Trophoblast cell (in vitro differentiated cells and primary cell): ENCODE measurements at places on chromosomes 16 and 17.

GRCh38 chr16:23857256-23857880 is 21.6 kb downstream of the PRKCB start:
- no peak for DNase-seq

- no peak for DNase-seq
These were observed 7.1 kb downstream of the LITAFD start for GRCh38 chr16:8888951-8889892.

GRCh38 chr17:8753976-8754440 is 4.3 kb downstream of the SPDYE4 start:
- DNase-seq = peak; percentile 47

- no peak for DNase-seq
These were observed 4.4 kb downstream of the KRTAP4-5 start for GRCh38 chr17:41145261-41145660.

GRCh38 chr17:32590974-32591373 is 104.2 kb downstream of the CDK5R1 start:
- DNase-seq = no peak

- DNase-seq = no peak
These were observed 2.2 kb upstream of the MNT start for GRCh38 chr17:2403044-2403443.

- DNase-seq = no peak
These were observed 119.3 kb upstream of the TOM1L1 start for GRCh38 chr17:54781389-54781788.

DNA sequence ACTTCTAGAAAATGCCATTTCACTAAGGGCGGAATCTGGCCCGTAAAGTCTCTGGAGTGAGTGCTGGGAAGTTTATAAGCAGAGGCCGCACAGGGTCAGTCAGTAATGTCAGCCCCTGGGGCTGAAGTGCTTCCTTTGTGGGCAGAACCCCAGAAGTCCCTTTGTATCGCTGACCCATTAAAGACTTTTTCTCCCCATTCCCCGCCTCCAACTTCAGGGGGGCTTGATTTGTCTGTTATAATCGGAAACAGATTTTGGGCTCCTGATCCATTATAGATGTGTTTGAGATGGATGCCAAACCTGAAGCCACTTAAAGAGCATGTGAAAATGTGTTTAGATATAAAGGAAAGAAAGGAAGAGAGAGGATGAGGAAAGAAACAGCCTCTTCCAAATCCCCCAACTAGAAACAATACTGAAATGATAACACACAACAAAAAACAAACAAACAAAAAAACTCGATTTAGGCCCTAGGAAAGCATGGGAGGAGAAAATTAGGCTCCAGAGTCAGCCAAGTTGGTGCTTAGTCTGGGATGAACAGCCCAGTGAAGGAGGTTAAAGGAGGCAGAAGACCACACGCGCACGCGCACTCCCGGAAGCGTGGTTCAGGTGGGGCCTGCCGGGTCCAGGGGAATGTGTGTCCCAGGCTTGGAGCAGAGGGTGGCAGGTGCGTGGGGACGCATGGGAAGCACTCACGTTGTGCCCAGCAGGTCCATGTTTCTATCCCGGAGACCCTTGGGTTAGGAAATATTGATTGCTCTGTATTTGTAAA is 27.1 kb downstream of the MSI2 start:
- DNase-seq = no peak

DNA sequence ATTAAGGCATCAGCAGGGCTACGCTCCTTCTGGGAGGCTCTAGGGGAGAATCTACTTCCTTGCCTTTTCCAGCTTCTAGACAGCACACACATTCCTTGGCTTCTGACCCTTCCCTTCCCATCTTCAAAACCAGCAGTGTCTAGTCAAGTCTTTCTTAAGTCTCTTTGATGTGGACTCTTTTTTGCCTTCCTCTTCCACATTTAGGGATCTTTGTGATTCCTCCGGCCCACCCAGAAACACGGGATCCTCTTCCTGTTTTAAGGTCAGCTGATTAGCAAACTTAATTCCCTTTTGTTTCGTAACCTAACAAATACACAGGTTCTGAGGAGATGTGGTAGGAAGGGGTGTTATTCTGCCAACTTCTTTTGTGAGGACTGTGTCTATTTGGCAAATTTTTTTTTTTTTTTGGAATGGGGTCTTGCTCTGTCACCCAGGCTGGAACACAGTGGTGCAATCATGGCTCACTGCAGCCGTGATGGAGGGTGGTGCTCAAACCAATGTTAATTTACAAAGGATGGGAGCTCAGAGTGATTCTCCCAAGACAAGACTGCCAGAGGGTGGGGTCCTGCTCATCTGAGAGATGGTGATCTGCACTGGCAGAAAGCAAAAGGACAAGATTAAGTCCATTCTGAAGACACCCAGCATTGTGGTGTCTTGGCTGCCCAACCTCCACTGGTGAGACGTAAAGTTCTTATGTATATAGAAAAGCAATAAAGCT is 14.7 kb downstream of the KNOP1 start:
- no peak for DNase-seq

GRCh38 chr16:30085247-30085646 is 6.5 kb downstream of the TBX6 start:
- no peak for DNase-seq

DNA sequence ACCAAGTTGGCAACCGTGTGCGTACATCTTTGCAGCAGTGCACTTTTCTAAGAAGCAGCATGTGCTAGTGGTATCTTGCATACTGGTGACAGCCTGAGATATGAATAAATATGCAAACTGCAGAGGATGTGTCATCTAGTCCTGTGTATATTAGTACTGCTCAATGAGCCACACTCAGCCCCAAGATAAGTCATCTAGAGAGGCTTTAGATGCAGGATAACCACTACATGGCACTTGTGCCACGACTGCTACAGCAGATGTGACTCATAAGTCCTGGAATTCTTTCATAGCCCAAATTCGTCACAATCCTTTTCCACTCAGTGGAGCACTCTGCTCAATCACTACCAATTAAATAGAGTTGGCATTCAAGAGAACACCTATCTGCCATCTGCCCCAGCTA is 171.5 kb downstream of the AXIN2 start:
- DNase-seq = peak; percentile 93

- DNase-seq = no peak
These were observed 20.6 kb downstream of the ZCCHC14 start for GRCh38 chr16:87472142-87472778.

DNA sequence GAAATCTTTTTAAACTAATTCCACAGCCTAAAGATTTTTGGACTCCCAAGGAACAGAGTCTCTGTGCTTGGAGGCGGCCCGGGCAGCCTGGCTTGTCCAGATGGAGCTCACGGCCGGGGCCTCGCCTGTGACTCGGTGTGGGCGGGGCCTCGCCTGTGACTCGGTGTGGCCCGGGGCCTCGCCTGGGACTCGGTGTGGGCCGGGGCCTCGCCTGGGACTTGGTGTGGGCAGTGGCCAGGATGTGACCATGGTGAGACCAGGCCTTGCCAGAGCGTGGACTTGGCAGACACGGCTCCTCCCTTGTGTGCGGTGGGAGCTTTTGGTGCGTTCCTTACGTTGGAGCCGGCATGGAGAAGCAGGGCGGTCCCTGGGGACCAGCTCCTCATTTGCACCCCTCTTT is 92.3 kb downstream of the METRNL start:
- DNase-seq = no peak

DNA sequence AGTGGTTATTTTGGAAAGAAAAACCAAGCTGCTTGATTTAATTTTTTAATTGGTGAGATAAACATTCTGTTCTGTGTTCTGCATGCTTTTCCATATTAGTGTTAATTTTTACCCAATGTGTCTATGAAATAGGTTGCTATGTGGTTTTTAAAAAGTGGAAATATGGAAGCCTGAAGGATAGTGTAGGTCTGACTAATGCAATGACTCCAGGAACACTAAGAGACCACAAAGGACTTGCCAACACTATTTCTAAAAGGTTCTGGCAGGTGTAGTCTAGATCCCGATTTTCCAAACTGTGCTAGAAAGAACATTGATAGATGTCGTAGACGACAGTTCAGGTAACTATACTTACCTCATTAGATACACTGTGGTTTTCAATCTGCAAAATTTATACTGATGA is 877.4 kb upstream of the GOT2 start:
- no peak for DNase-seq

GRCh38 chr16:88428616-88429386 is 24.3 kb upstream of the ZFPM1 start:
- DNase-seq = no peak

DNA sequence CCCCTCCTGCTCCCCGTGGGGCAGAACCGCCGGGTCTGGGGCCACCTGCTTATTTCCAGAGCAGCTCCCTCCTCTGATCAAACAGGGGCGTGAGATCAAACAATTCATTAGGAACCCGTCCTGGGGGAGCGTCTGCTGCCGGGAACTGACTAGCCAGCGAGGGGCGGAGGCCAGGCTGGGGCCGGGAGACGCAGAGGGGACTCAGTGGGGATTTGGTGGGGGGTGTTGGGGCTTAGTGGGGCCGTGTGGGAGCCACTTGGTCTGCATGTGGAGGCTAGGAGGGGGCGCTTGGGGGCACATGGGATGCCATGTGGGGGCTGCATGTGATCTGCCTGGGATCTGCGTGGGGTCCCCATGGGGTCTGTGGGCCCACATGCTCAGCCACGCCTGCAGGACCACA is 20.5 kb upstream of the CACNA1H start:
- no peak for DNase-seq

DNA sequence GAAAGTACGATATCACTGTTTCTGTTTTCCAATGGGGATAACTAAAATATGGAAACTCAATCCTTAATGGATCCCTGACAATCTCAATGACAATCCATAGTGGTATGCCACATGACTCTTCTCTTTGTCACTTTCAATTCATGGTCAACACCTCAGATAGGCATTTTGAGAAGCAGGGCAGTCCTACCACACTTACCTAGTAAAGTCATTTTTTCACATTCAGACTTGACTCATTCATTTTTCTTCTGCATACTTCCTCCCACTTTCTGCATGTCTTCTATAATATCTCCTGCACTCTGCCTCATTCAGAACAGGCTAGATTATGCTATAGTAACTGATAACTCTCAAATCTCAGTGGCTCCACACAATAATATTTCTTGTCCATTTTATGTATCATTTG is 117.5 kb downstream of the FTO start:
- DNase-seq = peak; percentile 53

DNA sequence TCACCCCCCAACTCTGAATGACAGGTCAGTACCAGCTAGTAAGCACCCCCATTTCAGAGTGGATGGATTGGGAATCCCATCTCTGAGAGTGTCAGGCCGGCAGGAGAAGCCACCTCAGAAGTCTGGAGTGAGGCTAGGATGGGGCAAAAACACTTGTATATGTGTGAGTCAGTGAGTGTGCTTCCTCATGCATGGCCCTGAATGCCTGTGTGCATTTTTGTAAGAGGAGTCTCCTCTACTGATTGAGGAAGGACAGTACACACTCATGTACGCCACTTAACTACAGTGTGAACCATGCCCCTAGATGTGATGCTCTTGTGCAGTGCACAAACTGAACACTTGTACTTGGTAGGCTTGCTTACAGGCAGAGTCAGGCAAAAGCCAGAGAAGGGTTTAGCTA is 22.3 kb upstream of the NAGS start:
- DNase-seq = no peak

GRCh38 chr16:70378869-70379493 is 32.3 kb downstream of the DDX19A start:
- DNase-seq = no peak

DNA sequence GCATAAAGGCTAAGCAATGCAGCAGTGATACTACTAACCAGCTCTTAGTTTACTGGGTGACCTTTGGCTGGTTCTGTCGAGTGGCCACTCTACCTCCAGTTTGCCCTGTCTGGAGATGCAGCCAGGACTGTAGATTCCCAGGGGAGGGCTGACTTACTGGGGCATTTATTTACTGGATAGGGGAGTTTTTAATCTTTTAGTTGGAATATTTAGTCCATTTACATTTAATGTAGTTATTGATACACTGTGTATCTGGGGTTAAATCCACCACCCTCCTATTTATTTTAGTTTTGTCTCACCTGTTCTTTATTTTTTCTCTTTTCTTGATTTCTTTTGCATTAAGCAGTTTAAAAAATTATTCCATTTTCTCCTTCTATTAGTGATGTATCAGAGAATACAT is 112.9 kb downstream of the RPTOR start:
- DNase-seq = no peak

DNA sequence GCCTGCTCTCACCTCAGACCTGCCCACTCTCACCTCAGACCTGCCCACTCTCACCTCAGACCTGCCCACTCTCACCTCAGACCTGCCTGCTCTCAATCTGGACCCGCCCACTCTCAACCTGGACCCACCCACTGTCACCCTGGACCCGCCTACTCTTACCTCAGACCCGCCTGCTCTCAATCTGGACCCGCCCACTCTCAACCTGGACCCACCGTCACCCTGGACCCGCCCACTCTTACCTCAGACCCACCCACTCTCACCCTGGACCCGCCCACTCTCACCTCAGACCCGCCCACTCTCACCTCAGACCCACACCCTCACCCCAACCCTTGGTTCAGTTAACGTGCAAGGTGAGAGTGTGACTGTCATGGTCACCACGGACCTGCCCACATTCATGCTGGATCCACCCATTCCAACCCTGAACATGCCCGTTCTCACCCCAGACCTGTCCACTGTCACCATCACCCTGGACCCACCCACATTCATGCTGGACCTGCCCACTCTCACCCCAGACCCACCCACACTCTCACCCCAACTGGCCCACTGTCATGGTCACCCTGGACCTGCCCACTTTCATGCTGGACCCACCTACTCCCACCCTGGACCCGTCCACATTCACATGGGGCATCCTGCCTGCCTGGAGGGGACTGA is 31.2 kb upstream of the ENPP7 start:
- DNase-seq = no peak

GRCh38 chr17:57114085-57114673 is 29.1 kb downstream of the AKAP1 start:
- no peak for DNase-seq

DNA sequence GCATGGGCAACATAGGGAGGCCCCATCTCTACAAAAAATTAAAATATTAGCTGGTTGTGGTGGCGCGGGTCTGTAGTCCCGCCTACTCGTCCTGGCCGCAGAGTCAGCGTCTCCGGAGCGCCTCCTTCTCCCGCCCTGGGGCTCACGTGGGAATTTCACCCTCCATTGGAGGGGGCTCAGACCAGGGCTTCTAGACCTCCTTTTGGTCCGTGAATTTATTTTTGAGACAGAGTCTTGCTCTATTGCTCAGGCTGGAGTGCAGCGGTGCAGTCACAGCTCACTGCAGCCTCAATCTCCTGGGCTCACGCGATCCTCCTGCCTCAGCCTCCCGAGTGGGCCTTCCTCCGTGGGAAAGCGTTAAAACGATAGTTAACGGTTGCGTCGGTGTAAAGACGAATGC is 394 bp upstream of the NME4 start:
- DNase-seq = no peak
